ENCODE measurements at places on chromosomes 13 and 19.
A peak's percentile ranks its signal among the peaks of the same experiment; 100 is the strongest.

DNA sequence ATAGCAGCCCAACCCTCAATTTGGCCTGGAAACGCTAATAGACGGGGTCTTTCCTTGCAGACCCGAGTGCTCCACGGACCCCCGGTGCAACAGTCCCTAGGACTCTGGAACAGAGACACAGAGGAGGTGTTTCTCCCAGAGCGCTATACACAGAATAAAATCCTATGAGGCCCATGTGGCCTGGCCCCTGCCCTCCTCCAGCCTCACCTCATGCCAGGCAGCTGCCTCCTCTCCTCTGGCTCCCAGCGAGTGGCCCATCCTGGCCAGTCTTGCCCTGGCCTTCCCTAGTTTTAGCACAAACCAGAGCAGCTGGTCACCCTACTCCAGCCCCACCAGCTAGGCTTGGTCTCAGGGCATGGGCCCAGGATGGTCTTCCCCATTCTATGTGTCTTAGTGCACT is 20.3 kb downstream of the POP4 start:
- DNase-seq: no peak

- DNase-seq: no peak
These were observed 21.7 kb downstream of the GNG7 start for GRCh38 chr19:2680808-2681207.

DNA sequence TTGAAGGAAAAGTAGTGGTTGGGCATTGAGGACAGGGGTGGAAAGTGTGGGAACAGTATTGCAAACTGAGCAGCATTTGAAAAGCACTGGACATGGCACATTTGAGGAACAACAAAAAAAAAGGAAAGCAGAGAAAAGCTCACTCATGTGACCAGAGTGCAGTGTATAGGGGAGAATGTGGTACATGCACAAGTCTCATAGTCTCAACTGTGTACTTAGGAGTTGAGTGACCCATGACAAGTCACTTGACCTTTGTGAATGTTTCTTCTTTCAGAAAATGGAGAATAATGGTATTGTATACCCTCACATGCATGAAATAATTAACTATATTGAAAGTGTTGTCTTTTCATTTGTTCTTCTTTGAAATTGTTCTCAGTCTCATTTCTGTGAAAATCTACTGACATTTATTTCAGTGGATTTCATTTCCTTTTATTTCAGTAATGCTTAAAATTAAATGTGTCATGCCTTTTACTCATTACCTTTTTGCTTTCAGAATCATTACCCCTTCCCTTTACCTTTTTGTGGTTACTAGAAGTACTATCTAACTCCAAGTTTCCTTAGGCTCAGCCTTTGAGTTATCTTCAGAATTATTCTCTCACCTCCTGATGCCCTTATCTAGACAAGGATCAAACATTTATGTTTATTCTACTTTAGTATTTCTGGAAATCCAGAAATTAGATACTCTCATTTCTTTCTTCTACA is 79.1 kb upstream of the MLNR start:
- DNase-seq: no peak

GRCh38 chr19:30846102-30846501 is 473.9 kb downstream of the ZNF536 start:
- no peak for DNase-seq

DNA sequence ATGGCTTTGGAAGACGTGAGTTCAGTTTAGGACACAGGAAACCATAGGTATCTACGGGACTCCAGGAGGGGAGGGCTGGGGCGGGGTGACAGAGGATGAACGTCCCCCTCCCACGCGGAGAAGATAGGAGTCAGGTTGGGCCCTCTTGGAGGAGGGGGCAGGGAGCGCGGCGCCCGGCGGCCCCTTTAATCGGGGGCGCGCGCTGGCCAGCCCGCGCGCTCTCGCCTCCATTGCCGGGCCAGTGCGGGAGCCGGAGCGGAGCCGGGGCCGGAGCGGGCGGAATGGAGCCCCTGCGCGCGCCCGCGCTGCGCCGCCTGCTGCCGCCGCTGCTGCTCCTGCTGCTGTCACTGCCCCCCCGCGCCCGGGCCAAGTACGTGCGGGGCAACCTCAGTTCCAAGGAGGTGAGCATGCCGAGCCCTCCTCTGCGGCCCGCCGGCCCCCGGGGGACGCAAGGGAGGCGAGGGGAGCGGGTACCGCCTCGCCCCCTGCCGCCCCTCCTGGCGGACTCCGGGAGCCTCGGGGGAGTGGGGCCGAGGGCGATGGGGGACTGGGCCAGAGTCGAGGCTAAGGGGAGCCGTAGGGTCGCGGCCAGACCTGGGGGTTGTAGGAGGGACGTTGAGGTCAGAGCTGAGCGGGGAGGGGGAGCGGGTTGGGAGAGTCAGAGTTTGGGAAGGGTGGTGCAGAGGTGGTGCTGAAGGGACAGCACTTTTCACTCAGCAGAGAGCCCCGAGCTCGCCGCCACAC is at the start of gene TMEM145:
TMEM145 (plus strand) TSS at position 214 of the 744 bp plus-strand sequence; CDS start at position 282, 68 bp downstream.
- peak; percentile 73 for DNase-seq

GRCh38 chr13:26623125-26623524 is 65.6 kb downstream of the WASF3 start:
- no peak for DNase-seq

GRCh38 chr19:51253088-51253806 is 2.4 kb downstream of the SIGLECL1 start:
- no peak for DNase-seq

GRCh38 chr13:102680842-102681740 is 13.8 kb downstream of the METTL21C start:
- DNase-seq: peak; percentile 67

- DNase-seq: peak; percentile 94
These were observed 13.6 kb downstream of the CFD start for GRCh38 chr19:873084-873483.

DNA sequence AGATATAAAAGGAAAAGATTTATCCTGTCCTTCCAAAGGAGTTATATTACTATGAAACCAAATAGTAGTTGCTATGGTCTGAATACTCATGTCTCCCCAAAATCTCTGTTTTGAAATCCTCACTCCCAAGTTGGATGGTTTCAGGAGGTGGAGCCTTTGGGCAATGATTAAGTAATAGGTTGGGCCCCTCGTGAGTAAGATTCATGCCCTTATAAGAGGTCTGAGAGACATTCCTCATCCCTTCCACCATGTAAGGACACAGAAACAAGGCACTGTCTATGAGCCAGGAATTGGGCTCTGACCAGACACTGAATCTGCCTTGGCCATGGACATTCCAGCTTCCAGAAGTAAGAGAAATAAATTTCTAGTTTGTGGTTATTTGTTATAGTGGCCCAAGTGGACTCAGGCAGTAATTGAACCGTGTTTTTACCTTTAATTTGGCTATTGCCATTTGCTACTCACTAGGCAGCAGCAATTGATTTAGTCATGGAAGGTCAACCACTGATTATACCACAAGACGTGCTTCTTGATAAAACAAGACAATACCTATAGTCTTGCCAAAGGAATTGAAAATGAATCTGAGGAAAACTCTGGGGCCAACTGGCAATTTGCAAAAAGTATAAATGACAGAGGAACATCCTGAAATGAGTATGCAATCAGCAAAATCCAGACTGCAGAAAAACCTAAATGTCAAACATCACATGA is 717.4 kb upstream of the SPRY2 start:
- DNase-seq: no peak

DNA sequence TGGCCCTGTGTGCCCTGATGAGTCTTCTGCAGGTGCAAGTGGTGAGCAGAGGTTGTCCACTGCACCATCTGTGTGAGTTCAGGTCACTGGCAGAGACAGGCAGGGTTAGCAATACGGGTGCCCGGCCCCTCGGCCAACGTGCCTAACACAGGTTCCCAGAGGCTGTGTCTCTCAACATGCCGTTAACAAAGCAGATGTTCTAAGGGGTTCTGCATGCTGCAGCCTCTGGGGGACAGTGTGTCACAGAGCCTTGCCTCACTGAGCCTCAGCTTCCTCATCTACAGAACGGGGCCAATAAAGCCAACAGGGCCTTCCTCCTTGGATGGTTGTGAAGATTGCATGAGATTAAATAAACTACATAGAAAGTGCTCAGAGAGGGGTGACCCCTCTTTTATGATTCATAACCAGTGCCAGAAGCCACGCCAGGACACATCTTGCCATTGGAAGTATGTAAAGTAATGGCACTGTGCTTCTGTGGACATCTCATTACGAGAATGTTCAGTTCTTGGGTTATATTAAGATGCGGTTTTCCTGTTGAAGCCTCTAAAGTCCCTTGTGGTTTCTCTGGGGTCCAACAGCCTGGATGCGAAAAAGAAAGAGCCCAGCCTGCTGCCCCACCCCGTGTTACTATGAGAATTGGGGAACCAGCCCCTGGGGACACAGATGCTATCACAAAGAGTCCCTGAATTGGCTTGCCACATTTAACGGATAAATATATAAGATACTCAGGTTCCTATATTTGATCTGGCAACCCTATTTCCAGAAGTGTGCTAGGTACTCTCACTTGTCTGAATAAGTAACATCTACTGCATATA is 11.2 kb upstream of the ARHGEF18 start:
- peak; percentile 98 for DNase-seq

GRCh38 chr13:51825165-51825592 is 19.8 kb downstream of the TMEM272 start:
- DNase-seq: peak; percentile 86

GRCh38 chr19:45507872-45508416 is 665 bp downstream of the VASP start:
- DNase-seq: peak; percentile 31

DNA sequence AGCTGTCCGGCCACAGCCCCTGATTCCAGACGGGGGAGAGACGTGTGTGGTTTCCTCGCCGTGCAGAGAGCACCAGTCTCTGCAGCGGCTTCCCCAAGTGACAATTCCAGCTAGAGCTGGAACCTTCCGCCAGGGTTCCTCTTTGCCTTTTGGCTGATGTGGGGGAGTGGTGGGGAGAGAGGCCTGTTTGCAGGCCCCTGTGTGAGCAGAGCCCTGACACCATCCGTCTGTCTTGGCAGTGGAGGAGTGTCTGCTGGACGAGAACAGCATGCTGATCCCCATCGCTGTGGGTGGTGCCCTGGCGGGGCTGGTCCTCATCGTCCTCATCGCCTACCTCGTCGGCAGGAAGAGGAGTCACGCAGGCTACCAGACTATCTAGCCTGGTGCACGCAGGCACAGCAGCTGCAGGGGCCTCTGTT is 25.0 kb downstream of the LAMP1 start:
- DNase-seq: no peak

DNA sequence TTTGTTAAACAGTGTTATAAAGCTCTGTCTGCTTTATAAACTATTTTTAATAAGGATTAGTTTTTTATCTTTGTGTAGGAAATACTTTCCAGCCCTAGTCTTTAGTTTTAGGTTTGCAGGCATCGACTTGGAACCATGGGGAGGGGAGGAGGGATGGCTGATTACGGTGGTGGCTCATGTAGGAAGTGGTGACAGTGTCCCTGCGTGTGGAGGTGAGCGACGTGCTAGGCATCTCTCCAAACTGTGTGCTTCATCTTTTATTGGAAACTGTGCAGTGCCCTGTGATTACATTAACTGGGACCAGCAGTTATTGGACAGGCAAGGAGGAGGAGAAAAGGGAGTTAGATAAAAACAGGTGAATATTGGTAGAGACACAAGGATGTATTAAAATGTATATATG is 203.8 kb downstream of the ATP8A2 start:
- no peak for DNase-seq

DNA sequence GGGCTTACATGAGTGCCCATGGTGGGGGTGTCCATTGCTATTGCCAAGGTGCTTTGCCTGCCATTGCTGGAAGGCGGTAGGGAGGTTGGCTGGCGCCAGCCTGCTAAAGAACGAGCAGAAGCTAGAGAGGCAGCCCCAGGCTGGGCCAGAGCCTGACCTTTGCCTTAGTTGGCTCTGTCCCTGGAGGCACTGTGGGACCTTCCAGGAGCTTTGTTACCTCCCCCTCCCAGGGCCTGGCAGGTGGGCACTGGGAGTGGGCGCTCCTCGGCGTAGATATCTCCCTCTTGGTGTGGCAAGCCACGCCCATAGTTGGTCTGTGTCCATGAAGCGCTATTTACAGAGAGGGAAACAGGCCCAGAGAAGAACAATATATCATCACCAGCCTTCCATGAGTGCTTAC is 2.3 kb upstream of the SLC25A42 start:
- peak; percentile 63 for DNase-seq

GRCh38 chr19:33280351-33280921 is 21.9 kb downstream of the CEBPA start:
- peak; percentile 50 for DNase-seq

DNA sequence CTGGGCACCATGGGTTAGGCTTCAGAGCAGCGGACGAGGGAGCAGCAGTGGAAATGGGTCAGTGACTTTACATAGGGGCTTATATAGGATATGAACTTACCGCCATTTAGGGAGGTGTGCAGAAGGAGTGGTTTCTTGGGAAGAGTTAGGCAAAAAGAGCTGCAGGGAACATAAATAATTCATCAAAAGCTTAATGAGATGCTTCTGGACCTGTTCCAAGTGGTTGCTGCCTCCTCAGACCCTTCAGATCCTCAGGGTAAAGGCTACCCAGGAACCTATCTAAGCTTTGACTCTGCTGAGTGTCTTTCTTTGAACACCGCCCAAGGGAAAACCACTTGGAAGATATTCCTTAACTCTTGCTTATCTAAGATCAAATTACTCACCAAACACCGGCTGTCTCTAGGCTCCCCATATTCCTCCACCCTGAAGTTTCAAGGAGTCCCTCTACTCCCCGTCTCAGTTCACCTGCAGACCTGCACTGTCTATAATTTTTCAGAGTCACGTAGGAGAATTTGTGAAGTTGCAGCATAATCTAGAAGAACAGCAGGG is at the start of gene IGFL4:
IGFL4 (minus strand) TSS at position 51 of the 549 bp plus-strand sequence; CDS start at position 11, 40 bp downstream.
- DNase-seq: no peak

All from hematopoietic multipotent progenitor cell treated with erythropoietin and hydrocortisone succinate and interleukin-3 and kit ligand, for 4 days (in vitro differentiated cells).